ENCODE measurements at places on chromosomes 2 and 18.

DNA sequence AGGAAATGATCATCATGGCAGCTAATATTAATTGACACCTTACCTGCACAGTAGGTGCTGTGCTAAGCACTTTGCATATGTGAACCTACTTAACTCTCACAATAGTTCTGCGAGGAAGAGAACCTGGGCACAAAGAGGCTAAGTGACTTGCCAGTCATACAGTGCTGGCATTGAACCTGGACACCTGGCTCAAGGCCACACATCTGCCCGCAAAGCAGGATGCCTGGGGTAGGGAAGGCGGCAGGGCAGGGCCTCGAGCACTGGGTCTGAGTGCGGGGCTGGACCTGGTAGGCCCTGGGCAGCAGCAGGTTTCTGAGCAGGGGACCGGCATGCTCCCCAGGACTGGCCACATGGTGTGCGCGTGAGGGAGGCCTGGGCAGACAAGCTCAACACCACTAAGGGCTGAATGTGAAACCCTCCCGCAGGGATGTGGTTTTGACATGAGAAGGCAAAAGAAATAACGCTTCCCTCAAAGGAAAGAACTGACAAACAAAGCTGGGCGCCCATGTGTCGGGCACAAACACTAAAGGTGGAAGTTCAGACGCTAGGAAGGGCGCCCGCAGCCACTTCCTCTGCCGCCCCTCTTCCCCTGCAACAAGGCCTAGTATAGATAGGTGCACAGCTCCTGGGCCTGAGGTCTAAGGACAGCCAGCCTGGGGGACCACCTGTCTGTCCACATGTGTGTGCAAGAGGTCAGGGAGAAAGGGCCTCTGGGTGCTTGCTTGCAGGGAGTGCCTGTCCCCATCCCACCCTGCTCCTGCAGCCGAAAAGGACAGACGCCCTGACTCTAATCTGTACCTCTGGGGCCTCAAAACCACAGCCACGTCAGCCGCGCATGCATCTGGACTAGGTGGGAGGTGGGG, 92.5 kb downstream of the ZFP36L2 start:
- no peak for DNase-seq

DNA sequence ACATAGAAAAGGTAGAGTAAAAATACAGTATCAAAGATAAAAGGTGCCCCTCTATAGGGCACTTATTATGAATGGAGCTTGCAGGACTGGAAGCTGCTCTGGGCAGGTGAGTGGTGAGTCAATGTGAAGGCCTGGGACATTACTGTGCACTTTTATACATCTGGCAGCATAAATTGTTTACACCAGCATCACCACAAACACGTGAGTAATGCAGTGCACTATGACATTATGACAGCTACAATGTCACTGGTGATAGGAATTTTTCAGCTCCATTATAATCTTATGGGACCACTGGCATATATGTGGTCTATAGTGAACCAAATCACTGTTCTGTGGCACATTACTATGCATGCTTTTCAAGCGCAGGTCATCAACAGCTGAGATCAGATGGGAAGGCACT, 48.1 kb downstream of the TPGS2 start:
- DNase-seq = no peak

GRCh38 chr18:48613589-48614404, 75.0 kb downstream of the CTIF start:
- no peak for DNase-seq

DNA sequence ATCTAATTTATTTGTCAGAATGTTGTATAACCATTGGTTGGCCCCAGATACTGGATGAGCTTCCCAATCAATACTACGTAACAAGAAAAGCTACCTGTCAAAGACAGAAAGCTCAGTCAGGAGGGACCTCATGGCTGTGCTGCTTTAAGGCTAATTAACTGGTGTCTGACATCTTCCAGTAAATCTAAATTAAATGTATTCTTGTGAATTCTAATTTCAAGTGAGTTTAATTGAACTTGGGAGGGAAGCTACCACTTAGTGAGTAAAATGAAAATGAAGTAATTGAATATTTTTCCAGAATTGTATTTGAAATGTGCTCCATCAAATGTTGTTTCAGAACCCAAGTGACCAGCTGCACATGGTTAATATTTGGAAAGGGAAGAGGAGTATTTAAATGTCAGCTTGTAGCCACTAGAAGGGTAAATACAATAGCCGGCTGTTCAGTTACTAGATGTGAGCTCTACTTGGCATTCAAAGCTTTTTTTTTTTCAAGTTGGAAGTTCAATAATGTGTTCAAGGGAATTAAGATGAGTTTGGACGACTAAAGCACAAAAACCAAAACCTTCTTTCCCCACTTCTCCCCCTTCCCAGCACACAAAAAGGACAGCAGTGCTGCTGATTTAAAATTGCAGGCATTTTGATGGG, 62.0 kb downstream of the GPR39 start:
- no peak for DNase-seq

DNA sequence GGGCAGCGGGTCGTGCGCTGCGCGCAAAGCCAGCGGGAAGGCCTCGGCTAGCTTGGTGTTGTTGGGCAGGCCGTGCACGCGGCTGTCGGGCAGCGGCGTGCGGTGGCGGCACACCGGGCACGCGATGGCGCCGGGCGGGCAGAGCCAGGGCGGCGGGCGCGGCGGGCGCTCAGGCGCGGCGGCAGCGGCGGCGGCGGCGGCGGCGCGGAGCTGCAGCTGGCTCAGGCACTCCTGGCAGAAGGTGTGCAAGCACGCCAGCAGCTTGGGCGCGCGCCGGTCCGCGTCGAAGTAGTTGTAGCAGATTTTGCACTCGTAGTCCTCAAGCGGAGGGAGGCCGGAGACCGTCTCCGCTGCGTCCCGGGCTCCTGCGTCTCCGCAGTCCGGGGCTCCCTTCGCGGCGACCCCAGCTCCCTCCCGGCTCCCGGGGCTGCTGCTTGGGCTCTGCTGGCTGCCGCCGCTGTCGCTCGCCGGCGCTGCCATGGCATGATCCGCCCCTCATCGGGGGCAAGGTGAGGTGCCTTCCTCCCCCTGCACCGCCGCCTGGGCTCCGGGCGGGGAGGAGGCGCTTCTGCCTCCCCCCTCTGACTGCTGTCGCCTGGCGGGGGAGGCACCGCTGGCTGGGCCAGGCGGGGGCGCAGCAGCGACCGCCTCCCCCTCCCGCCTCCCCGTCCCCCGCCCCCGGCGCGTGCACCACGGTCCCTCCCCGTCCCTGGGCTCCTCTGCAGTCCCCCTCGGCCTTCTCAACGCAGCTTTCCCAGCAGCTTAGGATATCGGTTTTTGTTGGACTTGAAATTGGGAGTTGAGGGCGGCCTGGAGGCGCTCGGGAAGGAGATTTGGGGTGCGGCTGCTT, 21.0 kb upstream of the PAX3 start:
- no peak for DNase-seq

GRCh38 chr2:102664471-102664909, 45.1 kb downstream of the SLC9A2 start:
- DNase-seq = no peak
